Left renal pelvis (tissue), 4 donors: ENCODE measurements at places on chromosomes 5 and 9.

DNA sequence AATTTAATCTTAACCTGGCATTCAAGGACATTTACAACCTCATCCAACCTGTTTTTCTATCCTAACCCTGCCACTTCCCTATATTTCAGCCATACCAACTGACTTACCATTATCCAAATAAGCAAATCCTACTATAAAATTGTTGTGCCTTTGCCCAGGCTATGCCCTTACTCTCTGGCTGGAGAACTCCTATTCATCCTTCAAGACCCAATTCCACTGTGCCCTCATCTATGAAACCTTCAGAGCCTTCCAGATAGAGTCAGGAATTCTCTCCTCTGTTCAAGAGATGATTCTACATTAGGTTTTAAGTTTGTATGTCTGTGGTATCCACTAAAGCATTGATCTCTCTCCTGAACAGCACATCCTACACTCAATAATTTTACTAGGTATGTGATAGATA lies 46.3 kb upstream of the MSX2 start:
- no peak for DNase-seq

- no peak for DNase-seq
These were observed 3.3 kb upstream of the FOXB2 start for GRCh38 chr9:77016121-77016525.

DNA sequence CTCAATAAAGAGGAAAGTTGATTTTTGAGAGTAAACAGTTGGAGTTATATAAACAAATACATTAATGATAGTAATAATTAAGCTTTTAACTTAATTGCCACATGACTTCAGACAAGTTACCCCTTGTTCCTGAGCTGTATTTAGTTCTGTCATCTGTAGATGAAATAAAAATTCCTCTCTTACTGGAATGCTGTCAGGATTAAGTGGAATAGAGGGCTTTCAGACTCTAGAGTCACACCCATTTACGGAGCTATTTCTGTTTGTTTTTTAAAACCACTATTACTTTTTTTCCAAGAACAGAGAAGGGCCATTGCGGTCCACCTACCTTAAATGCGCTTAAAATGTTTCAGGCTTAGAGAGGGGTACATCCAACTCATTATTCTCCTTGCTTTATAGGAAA lies 170.6 kb downstream of the CHSY3 start:
- DNase-seq, result no peak

- no peak for DNase-seq
These were observed 87.0 kb upstream of the ZNF462 start for GRCh38 chr9:106775960-106776359.

DNA sequence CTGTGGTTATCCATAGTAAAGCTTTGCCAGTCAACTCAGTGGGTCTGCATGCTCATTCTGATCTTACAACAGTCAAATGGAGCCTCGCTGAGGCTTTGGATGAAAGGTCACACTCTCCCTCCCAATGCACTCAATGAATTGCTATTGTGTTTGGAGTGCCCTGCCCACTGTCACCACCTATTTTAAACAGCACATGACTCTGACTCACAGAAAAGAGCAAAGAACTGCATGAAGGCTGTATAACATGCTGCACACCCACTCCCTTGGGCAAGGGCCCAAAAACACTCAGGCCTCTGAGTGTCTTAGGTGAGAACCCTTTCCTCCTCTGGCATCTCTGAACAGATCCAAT lies 118.7 kb upstream of the CCDC112 start:
- DNase-seq, result no peak

GRCh38 chr5:172558076-172558976 lies 82.7 kb upstream of the NEURL1B start:
- DNase-seq, result no peak

- DNase-seq, result no peak
These were observed 147.4 kb upstream of the NFIL3 start for GRCh38 chr9:91571036-91571435.

- no peak for DNase-seq
These were observed 88.4 kb downstream of the CCDC171 start for GRCh38 chr9:15641291-15641690.

DNA sequence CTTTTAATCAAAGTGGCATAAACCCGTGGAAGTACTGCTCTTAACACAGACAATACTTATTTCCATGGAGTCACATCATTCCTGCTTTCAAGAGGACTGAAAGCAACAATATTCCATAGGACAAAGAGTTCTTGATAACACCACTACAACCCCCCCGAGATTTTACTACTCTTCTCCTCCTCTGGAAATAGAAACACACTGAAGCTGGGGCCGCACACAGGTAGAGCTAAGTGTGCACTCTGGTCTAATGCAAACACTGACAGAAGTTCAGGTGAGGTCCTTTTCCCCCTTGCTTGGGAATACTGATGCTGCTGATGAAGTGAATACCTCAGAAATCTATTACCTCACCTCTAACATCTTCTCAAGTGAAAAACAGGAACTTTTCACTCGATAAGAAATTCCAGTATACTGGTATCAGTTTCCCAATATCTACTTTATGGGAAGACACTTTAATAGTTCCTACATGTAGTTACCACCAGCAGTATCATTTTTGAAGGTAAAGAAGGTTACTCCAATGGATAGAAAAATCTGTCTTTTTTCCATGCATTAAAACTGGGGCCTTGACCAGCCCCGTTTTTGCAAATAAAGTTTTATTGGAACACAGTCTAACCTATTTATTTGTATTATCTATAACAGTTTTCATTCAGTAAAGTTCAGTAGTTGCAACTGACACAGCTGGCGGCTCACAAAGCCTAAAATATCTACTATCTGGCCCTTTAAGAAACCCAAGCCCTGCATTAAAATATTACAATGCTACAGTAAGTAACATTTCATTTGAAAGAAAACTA lies 50.0 kb downstream of the GOLPH3 start:
- no peak for DNase-seq

DNA sequence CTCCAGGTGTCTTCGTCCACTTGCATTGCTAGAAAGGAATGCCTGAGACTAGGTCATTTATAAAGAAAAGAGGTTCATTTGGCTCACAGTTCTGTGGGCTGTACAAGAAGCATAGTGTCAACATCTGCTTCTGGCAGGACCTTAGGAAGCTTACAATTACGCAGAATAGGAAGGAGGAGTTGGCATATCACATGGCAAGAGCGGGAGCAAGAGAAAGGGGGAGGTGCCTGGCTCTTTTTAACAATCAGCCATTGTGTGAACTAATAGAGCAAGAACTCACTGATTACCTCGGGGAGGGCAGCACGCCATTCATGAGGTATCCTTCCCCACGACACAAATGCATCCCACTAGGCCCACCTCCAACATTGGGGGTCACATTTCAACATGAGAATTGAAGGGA lies 134.4 kb upstream of the EFNA5 start:
- no peak for DNase-seq

- no peak for DNase-seq
These were observed 104.8 kb upstream of the CD180 start for GRCh38 chr5:67301285-67301903.

- DNase-seq, result no peak
These were observed 178.0 kb downstream of the YIPF5 start for GRCh38 chr5:143992496-143992895.

- no peak for DNase-seq
These were observed 258.3 kb upstream of the ADAMTSL1 start for GRCh38 chr9:18215626-18216025.

DNA sequence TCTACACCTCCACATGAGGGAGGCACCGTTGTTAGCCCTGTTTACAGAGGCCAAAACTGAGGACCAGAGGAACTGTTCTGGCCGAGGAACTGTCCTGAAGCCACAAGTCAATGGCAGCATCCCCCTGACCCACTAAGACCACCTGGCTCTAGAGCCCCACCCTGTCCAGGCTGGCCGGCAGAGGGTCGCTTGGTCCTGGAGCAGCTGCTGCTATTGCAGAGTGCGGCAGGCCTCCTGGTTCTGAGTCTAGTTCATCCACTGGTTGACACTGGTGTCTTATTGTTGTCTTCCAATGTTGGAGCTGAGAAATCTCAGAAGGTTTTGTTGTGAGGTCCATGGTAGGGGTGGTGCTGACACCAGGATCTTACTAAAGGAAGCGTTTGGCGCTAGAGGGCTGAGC lies 26.6 kb upstream of the ANGPTL2 start:
- no peak for DNase-seq

- DNase-seq, result no peak
These were observed 10.2 kb downstream of the ZNF169 start for GRCh38 chr9:94269264-94269663.

GRCh38 chr9:137820161-137820855 lies 57.3 kb upstream of the CACNA1B start:
- no peak for DNase-seq

DNA sequence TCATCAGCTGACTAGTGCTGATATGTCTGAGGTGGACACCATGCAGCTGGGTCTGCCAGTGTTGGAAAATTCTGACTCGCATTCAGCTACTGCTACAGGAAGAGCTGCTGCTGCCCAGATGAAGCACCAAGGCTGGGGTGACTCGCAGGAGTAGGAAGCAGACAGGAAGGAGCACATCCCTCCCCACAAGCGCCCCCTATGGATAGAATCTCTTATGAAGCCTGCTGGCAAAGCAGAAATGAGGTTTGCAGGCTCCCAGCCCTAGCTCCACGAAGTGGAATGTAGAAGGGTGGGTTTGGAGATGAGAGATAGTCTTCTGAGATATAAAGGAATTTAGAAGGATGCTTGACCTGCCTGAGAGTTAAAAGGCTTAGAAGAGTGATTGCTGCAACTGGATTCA lies 443.0 kb downstream of the ACTL7B start:
- DNase-seq, result no peak

- no peak for DNase-seq
These were observed 727 bp upstream of the ADRB2 start for GRCh38 chr5:148825716-148826052.

GRCh38 chr5:116838011-116838536 lies 263.5 kb upstream of the SEMA6A start:
- DNase-seq, result no peak

GRCh38 chr5:124546643-124547042 lies 199.8 kb downstream of the ZNF608 start:
- DNase-seq, result no peak

DNA sequence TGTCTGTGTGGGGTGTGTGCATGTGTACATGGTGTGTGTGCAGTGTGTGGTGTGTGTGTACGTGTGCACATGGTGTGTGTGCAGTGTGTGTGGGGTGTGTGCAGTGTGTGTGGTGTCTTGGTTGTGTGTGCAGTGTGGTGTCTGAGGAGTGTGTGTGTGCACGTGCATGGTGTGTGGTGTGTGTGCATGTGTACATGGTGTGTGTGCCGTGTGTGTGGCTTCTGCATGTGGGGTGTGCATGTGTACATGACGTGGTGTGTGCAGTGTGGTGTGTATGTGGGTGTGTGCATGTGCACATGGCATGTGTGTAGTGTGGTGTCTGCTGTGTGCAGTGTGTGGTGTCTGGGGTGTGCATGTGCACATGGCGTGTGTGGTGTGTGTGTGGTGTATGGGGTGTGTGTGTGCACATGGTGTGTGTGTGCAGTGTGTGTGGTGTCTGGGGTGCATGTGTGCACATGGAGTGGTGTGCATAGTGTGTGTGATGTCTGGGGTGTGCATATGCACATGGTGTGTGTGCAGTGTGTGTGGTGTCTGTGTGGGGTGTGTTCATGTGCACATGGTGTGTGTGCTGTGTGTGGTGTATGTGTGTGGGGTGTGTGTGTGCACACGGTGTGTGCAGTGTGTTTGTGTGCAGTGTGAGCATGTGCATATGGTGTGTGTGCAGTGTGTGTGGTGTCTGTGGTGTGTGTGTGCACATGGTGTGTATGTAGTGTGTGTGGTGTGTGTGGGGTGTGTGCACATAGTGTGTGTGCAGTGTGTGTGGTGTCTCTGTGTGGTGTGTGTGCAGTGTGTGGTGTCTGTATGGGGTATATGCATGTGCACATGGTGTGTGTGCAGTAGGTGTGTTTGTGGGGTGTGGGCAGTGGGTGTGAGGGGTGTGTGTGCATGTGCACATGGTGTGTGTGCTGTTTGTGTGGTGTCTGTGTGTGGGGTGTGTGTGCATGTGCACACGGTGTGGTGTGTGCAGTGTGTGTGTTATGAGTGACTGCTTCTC lies 40.6 kb upstream of the ZNG1F start:
- DNase-seq, result no peak

- no peak for DNase-seq
These were observed 5.0 kb downstream of the DMRT2 start for GRCh38 chr9:1055166-1055565.

DNA sequence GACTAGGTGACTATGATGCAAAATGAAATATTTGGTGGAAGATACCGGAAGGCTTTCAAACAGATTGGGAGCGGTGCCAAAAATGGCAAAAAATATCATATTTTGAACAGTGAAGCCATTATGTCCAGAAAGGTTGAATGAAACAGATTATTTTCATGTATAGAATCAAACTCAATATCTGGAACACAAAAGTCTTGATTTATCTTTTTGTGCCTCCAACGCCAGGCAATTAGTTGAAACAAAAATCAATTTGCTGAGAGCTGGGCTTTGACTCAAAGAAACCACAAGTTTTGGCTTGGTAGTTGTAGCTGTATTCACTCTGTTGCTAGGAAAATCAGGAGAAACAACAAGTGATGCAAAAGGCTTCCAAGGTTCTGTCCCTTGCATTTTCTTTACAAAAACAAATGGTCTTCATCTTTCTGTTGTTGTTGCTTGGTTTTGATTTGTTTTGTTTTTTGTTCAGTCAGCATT lies 421.7 kb upstream of the TYRP1 start:
- no peak for DNase-seq

- no peak for DNase-seq
These were observed 150.7 kb upstream of the RASA1 start for GRCh38 chr5:87116825-87117512.

DNA sequence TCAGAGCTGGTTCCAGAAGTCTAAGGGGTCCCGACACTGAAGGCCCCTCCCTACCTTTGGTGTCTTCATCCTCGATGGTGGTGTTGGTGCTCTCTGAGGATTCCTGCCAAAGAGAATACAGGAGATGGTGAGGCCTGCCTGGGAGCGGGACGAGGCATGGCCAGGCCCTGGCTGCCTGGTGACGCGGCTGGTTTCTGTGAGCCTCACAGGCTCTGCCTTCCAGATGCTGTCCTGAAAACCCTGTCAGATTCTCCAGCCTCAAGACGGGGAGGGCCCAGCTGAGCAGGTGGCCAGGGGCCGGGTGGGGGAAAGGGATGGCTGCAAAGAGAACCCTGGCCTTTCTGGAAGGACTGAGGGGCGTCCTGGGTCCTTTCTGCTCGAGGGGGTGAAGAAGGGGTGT lies 48.8 kb downstream of the SLC6A7 start:
- DNase-seq, result no peak

GRCh38 chr5:150295172-150295634 lies 5.6 kb upstream of the CAMK2A start:
- DNase-seq, result no peak

GRCh38 chr9:78781681-78782080 lies 484.8 kb downstream of the PSAT1 start:
- DNase-seq, result no peak

DNA sequence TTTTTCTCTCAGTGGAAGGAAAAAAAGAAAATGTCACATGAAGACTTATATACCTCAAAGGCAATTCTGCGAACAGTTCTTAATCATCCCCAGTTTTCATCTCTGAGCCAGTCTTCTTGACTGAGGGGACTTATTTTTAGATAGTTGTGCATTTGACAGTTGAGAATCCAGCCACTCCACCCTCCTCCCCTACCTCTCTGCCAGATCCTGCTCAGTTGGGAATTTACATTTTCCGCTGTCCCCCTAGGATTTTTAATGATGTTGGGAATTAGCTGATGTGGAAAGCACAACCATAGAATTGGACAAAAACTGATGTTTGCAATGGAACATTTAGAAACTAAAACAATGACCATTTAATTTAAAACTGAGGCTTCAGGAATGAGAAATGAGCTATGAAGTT lies 194.3 kb upstream of the PIK3R1 start:
- DNase-seq, result no peak

GRCh38 chr9:8858596-8859161 lies 1059.1 kb upstream of the DMAC1 start:
- no peak for DNase-seq

- no peak for DNase-seq
These were observed 162.9 kb upstream of the WWC1 start for GRCh38 chr5:168128557-168128956.
